ENCODE measurements at places on chromosomes 13 and 19. TPM values are rescaled to one million over a fixed set of nuclear protein-coding genes. Genes with fewer than 3 reads are reported as not detected.

DNA sequence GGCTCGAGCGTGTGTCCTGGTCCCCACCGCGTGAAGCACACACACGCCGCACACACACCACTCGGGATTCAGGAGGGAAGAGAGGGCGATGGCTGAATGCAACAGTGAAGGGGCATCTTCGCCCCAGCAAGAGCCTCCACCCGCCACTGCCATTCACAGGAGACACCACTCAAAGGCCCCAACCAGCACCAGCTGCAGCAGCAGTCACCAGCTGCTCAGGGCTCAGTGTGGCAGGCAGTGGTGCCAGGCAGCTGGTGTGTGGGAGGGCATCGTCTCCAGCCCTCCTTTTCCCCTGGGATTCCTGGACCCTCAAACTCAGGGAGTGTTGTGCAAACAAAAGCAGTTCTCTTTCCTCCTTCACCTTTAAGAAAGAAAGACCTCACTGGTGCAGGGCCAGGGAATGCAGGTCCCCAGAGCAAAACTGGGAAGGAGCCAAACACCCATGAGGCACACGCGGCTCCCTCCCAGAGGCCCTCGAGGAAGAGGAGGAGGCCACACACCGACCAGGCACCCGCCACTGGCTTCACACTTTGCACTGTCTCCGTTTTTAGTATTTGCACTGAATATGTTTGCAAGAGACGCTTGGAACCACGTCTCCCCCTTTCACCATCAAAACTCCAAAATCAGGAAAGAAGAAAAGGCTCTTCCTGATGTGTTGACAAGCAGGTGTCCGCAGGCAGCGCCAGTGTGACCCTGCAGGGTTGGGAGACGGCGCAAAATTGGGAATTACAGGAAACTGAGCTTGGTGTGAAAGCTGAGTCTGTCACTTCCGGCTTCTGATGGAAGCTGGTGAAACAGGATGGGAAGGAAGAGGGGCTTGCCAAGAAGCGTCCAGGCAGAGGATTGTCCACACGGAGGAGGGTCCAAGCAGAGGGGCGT lies 26.4 kb upstream of the F7 start:
- no peak overlapping the region for H3K27ac ChIP-seq
- no peak for DNase-seq

The DLEU7 gene
- total RNA-seq: not detected

DNA sequence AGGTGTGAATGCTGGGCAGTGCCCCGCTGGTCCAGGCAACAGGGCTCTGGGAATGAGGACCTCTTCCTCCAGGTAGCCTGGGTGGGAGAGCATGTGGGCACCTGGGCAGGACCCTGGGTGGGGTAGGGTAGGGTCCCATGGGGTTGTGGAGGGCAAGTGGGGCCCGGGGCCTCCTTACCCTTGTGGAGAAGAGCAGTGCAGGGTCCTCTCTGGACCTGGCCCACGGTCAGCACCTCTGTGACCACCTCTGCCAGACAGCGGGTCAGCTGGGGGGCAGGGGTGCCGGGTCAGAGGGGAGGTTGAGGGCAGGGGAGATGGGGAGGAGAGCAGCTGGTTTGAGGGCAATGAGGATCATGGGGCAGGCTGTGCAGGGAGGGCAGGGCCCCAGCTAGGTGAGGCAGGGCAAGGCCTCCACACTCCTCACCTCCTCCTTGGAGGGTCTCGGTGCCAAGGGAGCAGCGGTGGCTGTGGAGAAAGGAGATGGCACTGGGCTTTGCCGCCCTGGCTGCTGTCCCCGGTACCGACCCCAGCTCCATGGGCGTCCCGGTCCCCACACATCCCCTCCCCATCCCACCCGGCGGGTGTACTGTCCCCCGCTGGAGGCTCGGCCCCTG lies 491 bp downstream of the CCER2 start:
- H3K27ac ChIP-seq: no peak overlapping the region
- no peaks in the 10 kb centered on the region for H3K36me3 ChIP-seq
- no peaks in the 10 kb centered on the region for H3K27me3 ChIP-seq
- H3K4me3 ChIP-seq: no peak overlapping the region
- no peak for DNase-seq

DNA sequence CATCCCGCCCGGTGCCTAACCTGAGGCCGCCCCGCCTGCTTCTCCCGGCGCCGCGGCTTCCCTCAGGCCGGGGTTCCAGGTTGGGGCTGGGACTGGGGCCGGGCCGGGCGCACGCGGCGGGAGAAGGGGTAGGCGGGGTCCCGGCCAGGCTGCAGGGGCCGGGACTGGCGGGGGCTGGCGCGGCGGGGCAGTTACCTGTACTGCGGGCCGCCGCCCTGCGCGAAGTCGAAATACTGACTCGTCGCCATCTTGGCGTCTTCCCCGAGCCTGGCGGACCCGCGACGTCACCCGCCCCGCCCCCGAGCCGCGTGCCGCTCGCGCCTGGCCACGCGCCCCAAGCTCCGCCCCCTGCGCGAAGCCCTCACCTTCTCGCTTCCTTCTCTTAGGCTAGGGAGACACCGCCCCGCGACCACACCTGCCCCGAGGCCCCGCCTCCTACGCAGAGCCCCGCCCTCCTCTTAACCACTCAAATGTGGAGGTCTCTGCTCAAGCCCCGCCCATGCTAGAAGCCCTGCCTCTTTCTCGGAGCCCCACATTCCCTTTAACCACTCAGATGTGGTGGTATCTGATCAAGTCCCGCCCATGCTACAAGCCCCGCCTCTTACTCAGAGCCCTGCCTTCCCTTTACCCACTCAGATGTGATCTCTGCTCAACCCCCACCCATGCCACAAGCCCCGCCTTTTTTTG lies at the start of gene ZFR2:
Gene ZFR2 (minus strand): TSS at position 269 of the 687 bp plus-strand sequence. CDS start 21 bp downstream, at position 248.
- no peaks in the 10 kb centered on the region for H3K36me3 ChIP-seq
- H3K4me1 ChIP-seq: 0 out of 2 replicates have a peak, but pooled peaks cover 4% of the 10 kb centered on the region
- DNase-seq: no peak
- peak within 1 kb of the TSS; percentile 9 for H3K4me3 ChIP-seq
- peaks cover 32% of the 10 kb centered on the region for H3K27me3 ChIP-seq

The CD37 gene
- not detected for total RNA-seq

Data from HepG2 (cell line).